Activated CD4-positive, alpha-beta memory T cell treated with anti-CD3 and anti-CD28 coated beads for 36 hours (primary cell): ENCODE measurements at places on chromosomes 3 and 15.
A peak's percentile ranks its signal among the peaks of the same experiment; 100 is the strongest.

- no peak for DNase-seq
These were observed 1.1 kb upstream of the MCCC1 start for GRCh38 chr3:183100376-183100775.

DNA sequence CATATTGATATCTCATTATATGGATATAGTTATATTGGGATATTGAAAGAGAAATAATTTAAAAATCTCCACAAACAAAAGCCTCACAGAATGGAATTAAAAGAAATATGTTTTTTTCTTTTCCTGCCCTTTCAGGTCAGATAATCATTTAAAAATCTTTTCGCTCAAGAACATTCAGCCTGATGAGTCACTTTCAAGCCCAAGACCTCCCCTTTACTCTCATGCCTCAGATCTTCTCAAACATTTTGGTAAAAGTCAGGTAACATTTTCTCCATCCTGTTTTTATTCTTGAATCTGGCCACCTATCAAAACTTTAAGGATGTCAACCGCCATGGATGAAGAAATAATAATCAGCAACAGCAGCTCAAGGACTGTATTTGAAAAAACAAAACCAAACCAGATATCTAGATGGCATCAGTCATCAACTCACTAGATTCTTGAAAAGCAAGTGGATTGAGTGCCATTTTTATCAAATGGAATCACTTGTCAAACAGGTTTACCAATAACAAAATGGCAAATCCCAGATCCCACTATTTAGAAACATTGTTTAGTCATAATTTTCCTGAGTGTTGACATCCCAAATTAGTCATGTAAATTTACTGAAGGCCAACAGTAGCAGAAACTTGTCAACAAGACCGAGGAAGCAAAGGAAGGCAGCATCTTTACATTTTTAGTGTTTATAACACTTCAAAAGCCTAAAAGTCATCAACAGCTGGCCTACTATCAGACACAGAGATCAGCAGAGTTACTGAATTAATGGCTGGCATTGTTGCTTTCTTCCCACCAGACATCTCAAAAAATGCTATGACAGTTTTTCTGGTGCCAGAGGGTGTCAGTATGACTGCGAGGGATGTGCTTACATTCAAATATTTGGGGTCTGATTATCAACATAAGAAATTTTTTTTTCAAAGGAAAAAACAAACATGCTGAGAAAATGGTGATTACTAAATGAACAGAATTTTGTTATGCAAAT, 444.7 kb downstream of the MAGI1 start:
- no peak for DNase-seq

DNA sequence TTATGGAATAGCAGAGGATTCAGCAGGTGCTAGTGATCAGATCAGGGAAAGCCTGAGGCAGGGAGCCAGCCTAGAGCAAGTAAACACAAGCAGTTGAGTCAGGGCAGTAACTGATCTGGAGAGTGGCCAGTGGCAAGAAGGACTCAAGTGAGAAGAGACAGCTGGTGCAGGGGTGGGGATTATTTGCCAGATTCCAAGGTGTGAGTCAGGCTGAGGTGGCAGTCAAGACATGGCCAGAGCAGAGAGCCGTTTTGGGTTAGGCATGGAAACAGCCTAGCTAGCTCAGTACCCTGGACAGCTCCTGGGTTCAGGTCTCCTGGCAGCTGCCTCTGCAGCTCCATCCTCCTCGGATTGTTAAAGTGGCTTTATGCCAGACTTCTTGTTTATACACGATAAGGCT, 281.9 kb upstream of the ONECUT1 start:
- peak; percentile 20 for DNase-seq

- DNase-seq: no peak
These were observed 5.9 kb upstream of the GRAMD2A start for GRCh38 chr15:72203507-72203837.

DNA sequence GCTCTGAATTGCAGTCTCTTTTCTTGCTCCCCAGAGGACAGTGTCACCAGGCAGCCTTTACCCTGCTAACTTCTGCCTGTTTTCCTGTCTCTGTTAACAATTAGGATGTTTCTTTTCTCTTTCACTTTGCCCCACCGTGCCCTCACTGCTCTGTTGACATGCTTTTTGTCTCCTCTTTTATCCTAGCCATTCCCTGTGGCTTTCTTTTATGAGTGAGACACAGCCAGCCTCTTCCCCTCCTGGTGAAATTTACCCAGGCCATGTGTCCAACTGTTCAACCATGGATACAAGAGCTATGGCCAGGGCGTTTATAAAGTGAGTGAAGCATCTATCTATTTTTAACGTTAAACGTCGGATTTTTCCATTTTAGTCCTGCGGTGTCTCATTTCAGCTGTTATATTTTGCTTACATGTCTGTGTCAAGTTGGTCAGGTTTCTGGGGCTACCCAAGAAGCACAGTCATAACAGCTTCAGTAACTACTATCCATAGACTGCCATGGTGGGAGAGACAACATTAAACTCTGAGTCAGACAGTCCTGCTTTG, 443.2 kb upstream of the AZI2 start:
- no peak for DNase-seq

DNA sequence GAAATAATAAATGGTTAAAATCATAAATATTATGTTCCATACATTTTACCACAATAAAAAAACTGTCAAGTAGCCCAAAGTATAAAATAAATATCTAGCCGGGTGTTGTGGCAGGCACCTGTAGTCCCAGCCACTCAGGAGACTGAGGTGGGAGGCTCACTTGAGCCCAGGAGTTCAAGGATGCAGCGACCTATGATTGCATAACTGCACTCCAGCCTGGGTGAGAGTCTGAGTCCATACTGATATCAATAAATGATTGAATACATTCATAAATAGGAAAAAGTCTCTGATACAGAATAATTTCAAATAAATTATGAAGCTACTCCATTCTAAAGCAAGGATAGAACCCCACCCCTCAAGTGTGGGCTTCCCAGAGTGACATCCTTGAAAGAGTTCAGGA, 68.5 kb upstream of the GATA2 start:
- DNase-seq: no peak

DNA sequence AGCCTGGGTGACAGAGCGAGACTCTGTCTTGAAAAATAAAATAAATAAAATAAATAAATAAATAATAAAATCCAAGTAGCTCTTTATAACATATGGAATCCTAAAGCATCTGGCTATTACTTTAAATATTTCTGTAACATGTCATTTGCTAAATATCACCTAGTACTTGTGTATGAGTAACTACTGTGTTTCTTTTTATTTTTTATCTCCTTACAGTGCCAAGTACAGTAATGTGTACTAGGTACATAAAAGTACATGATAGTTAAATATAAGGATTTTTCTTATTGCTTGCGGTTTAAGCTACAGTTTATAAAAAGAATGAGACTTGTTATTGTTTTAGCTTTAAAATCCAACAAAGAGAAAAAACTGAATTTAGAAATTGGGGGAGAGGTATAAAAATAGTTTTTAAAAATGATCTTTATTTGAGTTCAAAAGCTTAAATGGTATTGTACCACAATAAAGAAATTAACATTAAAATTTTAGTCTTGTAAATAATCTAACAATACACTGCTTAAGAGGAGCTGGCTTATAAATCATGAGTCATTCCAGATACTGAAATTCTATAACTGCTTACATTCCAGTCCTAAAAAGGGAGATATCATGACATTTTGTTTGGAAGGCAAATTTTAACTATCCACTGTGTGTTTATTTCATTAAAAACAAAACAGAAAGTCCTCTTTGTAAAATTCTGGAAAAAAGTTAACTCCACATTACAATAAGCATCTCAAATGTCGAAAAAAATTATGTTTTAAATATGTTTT, 73.1 kb downstream of the FGF7 start:
- no peak for DNase-seq

- DNase-seq: no peak
These were observed 50.1 kb downstream of the SETD2 start for GRCh38 chr3:47113669-47114365.

DNA sequence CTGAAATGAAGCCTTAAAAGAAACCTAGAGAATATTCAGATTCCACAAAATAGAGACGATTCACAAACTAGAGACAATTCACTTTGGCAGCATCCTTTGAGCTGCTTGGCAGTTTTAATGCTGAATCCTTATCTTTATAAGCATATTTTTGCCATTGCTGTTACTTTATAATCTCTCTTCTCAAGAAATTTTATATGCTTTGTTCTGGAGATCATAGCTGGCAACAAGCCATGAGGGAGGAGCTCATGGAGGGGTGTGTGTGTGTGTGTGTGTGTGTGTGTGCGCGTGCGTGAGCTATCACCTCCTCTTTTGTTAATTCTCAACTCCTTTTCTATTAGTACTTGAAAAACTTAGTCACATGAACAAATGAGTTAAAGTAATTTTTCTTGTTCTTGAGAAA, 495.0 kb upstream of the RGMA start:
- DNase-seq: no peak

GRCh38 chr3:51378065-51378464, 7.0 kb upstream of the MANF start:
- DNase-seq: no peak

- no peak for DNase-seq
These were observed 218.5 kb downstream of the SV2B start for GRCh38 chr15:91318516-91318915.

- DNase-seq: no peak
These were observed 730 bp downstream of the MYD88 start for GRCh38 chr3:38139191-38139590.

DNA sequence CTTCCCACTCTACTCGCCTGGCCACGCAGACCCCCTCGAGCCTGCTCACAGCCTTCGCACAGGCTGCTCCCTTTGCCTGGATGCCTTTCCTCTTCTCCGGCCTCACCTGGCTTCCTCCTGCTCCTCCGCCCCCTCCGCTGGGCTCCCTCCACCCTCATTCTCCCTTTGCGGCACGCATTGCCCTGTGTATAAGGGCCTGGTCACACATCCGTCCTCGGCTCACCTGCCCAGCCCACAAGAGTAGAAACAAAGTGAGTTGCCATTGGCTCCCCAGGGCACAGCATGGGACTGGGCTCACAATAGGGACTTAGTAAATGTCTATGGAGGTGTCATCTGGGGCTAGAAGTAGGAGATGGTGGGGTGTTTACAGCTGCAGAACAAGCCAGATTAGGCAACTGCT, 4.2 kb downstream of the PLXND1 start:
- DNase-seq: no peak

DNA sequence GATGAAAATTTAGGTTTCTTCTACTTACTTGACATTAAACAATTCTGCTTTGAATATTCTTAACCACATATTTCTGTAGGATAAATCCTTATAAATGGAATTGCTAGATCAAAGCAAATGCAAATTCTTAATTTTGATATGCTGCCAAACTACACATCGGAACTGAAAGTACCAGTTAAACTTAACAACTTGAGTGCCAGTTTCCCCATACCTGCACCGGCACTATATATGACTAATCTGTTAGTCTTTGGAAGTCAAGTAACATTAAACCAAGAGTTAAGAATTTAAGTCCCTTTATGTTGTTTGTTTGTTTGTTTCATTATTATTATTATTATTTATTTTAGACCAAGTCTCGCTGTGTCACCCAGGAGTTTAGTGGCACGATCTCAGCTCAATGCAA, 103.9 kb upstream of the AKAP13 start:
- no peak for DNase-seq

DNA sequence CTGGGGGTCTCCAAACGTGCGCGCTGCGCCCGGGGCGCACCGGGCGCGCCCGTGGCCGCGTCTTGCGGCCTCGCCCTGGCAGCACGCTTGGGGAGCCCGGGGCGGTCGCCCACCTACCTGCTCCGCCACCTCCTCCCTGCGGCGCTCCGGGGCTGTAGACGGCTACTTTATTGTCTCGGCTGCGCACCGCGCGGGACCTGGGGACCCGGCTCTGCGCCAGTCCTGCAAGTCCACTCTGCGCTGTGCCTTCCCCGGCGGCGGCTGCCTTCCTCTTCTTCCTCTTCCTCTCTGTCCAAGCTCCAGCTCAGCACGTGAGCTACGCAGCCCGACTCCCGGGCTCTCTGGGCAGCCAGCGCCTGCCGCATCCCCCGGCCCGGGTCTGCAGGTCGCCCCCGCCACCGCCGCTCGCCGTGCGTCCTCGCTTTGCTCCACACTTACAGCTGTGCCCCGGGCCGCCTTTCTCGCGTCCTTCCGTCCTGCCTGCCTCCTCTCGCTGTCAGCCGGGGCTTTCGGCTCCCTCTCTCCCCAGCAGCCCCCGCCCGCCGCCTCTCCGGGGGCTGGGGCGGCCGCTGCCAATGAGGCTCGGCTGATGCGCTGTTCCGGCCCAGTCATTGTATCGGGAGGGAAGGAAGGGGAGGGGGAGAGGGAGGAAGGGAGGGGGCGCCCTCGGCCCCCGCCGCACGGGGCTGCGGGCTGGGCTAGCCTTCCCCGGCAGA, 156.4 kb upstream of the FRMD4B start:
- DNase-seq: no peak

DNA sequence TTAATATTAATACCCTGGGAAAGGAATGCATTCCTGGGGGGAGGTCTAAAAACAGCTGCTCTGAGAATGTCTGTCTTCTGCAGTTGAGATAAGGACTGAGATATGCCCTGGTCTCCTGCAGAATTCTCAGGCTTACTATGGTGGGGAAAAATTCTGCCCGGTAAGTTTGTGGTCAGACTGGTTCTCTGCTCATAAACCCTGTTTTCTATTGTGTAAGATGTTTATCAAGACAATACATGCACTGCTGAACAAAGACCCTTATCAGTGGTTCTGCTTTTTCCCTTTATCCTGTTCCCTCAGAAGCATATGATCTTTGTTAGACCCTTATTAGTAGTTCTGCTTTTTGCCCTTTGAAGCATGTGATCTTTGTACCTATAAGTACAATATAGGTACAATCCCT, 494.6 kb downstream of the CNTN6 start:
- DNase-seq: no peak

DNA sequence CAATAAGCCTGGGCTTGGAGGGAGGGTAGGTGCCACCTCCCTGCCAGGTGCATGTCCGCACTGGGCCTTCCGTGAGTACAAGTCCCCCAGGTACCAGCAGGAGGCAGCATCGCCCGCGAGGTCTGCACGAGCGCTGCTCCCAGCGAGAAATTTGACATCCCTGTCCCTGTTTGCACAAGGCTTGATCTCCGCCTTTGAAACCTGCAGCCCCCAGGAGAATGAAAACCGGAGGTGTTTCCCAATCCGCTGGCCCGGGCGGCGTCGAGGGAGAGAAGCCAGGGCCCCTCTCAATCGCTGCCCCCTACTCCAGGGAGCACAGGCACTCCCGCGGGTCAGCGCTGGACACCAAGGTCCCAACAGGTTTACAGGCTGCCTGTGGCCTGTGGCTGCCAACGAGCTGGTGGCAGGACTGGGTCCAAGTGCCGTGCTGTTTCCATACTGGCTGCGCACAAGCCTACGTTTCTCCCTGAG, 961 bp downstream of the HAPLN3 start:
- peak; percentile 92 for DNase-seq
